Activated CD8-positive, alpha-beta T cell treated with anti-CD3 and anti-CD28 coated beads for 36 hours (primary cell): ENCODE measurements at places on chromosomes 2 and 18. TPM values are rescaled to one million over a fixed set of nuclear protein-coding genes. Genes with fewer than 3 reads are reported as not detected.

The IL1RN gene
- total RNA-seq: 0.85 TPM

The RAB27B gene
- total RNA-seq: not detected

DNA sequence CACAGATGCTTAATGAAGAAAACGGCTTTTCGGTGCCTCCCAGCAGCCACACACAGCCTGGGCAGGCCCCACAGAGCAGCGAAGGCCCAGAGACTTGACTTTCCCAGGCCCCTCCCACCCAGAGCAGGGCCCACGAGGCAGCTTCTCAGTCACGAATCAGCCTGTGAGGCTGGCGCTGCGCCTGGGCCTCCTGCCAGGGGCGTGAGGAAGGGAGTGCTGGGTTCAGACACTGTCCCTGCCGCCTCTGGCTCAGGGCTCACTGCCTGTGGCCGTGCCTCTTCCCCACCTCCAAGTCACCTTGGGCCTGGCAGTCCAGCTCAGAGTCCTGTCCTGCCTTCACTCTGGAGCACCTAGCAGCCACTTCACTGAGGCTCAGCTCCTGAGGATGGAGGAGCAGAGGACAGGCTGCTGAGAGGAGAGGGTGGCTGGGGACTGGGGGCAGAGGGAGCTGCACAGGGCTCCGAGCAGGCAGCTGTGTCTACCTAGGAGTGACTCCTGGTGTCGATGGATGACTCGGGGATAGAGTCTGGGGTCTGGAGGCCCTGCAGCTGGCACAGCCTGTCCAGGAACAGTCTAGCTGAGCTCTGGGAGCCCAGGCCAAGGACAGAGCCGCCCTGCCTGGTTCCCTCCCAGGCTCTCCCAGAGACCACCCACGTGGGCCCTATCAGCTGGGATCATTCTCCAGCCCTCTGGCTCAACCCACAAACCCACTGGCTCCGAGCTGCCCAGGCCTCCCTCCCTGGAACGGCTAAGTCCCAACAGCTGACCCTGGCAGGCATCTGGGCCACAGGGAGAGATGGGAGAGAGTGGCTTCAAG lies 36.4 kb upstream of the FOSL2 start:
- DNase-seq: peak; percentile 62

DNA sequence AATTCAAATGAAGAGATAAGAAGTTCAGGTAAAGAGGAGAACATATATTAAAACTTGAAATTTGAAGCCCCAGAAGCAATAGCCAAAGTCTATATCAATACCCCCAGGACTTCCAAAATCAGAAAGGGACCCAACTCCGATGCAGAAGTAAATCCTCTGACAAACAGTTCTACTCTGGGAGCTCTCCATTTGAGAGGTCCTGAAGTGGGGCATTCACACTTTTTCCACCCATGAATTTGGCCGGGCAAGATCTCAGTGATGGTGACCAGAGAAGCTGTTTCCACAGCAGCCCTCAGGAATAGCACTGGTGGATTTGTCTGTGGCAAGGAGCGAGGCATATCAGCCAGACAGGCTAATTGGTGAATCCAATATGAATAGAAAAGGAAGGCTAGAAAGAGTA lies 313.6 kb upstream of the MC4R start:
- no peak for DNase-seq
